Stimulated activated CD8-positive, alpha-beta memory T cell treated with anti-CD3 and anti-CD28 coated beads, Interleukin-4, amount 100 ng/mL, for 1 hour (primary cell): ENCODE measurements at places on chromosomes 3 and 15.

GRCh38 chr3:106381939-106382335, 513.1 kb upstream of the CBLB start:
- DNase-seq: no peak

- DNase-seq: no peak
These were observed 243.8 kb upstream of the TOPAZ1 start for GRCh38 chr3:43997788-43998369.

GRCh38 chr3:99895131-99895696, 77.6 kb downstream of the CMSS1 start:
- DNase-seq: no peak

DNA sequence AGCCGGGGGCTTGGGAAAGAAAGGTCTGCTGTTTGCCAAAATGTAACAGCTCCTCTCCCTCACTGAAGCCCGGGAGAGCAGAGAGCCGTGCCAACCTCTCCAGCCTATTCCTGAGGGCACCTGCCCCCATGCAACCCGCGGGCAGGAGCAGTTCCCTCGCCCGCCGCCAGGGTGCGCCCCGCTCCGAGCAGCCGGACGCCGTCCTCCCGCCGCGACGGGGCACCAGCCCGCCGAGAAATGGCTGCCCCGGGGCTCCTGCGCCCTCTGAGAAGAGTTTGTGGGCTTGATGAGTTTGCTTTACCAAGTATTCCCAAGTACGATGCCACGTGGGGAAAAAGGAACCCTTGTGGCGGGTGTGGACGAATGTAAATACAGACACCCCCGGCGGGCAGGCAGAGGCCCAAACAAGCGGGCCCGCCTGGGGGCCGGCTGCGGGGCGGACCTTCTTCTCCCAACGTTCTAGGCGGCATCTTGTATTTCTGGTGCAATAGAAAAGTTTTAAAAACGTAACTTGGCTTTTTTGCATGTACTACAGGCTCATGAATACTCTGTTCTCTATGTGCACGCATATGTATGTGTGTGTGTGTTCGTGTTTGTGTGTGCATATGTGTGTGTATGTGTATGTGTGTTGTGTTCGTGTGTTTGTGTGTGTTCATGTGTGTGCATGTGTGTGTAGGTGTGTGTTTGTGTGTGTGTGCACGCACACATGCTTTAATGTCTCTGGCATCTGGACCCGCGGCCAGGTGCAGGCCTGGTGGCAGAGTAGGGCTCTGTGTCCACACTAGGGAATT, 162.9 kb downstream of the CHSY1 start:
- peak; percentile 49 for DNase-seq

DNA sequence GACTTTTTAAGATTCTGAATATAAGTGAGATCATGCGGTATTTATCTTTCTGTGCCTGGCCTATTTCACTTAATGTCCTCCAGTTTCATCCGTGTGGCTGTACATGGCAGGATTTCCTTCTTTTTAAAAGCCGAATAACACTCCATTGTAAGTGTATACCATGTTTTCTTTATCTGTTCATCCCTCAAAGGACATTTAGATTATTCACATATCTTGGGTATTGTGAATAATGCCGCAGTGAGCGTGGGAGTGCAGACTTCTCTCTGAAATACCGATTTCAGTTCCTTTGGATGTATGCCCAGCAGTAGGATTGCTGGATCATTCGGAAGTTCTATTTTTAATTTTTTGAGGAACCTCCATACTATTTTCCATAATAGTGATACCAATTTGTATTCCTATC, 136.1 kb downstream of the APBA2 start:
- no peak for DNase-seq
